Fibroblast of villous mesenchyme (primary cell): ENCODE measurements at places on chromosomes 5 and 9. TPM values are rescaled to one million over a fixed set of nuclear protein-coding genes. Genes with fewer than 3 reads are reported as not detected.

PCDHGA3 gene
- 3.2 and 4.3 TPM in 2 replicates for total RNA-seq

DNA sequence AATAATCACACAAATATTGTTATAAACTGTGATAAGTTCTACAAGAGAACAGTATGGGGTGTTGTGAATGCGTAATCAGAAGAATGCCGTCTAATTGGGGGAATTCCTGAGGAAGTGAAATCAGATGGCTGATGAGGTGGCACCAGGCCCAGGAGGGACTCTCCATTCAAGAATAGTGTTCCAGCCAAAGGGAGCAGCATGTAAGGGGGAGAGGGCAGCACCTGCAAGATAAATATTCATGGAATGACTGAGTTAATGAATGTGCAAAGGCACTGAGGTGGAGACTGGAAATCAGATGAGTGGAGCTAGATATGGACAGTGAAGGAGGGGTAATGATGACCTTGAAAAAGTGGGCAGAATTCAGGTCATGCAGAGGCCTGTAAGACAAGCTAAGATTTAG lies 250.6 kb downstream of the ARRDC3 start:
- no peak for DNase-seq

GRCh38 chr9:120001536-120001935 lies 578.4 kb downstream of the CDK5RAP2 start:
- no peak for DNase-seq

- DNase-seq, result no peak
Observed at GRCh38 chr5:125325488-125326149, 579.2 kb upstream of the ZNF608 start.

- DNase-seq, result no peak
Observed at GRCh38 chr5:19733612-19734495, 254.1 kb downstream of the CDH18 start.

- peak; percentile 25 for DNase-seq
Observed at GRCh38 chr5:61673007-61673735, 341.1 kb downstream of the ZSWIM6 start.

DNA sequence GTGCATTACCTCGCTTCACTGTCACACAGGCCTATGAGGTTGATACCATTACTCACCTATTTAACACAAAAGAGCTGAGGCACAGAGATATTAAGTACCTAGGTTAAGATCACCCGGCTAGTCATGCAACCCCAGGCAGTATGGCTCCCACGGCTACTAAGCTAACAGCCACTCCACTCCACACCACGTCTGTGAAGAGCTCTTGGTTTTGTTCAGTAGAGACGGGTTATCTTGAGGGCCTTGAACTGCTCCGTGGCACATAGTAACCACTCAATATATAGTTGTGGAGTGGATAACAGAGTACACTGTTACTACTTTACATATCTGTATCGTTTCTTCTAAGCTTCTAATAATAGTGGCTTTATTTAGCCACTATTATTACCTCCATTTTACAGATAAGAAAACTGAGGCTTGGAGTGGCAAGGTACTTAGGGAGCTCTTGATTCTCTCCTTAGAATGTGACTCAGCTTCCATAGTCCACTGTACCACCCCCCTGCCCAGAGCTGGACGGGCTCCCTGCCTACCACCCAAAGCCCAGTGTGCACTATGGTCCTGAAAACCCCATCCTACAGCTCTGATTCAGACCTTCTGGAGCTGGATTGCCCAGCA lies 1.0 kb upstream of the CORO2A start:
- no peak for DNase-seq

DNA sequence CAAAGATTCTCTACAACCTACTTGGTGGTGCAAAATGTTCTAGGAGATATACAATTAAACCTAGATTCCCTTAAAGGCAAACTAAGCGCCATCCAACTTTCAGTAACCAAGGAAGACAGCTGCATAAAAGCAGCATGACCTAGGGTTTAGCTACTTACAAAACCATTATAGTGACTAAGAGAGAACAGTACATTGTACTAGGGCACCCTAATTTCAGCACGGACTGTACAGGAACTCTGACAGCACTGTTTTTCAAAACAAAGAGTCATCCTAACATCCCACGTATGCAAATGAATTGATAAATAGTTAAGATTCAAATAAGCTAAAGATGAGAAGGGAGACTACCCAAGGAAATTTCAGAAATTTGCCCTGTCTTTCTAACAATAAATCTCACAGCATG lies 30.0 kb downstream of the STRBP start:
- peak; percentile 22 for DNase-seq

GRCh38 chr5:154970759-154971158 lies 29.9 kb downstream of the MRPL22 start:
- DNase-seq, result no peak

EGFLAM gene
- 3.0 and 5.5 TPM in 2 replicates for total RNA-seq
